ENCODE measurements at places on chromosomes 13 and 19. TPM values are rescaled to one million over a fixed set of nuclear protein-coding genes. Genes with fewer than 3 reads are reported as not detected.

The KLF12 gene
- 6.2 TPM for total RNA-seq

The PRODH2 gene
- not detected for total RNA-seq

The ZNF492 gene
- total RNA-seq, result 0.19 TPM

The PRSS57 gene
- not detected for total RNA-seq

The ZNF146 gene
- total RNA-seq, result 68.7 TPM

The CEACAM3 gene
- total RNA-seq, result not detected

The IQCN gene
- 0.92 TPM for total RNA-seq

The KLF1 gene
- total RNA-seq, result not detected

The ZC3H13 gene
- total RNA-seq, result 17.1 TPM

The CYP4F11 gene
- total RNA-seq, result not detected

The PSG11 gene
- not detected for total RNA-seq

The AXL gene
- 89.8 TPM for total RNA-seq

The ARL11 gene
- total RNA-seq, result 0.29 TPM

The SLITRK5 gene
- 0.06 TPM for total RNA-seq

- no peak for DNase-seq
Observed at GRCh38 chr19:35049456-35049855, 7.9 kb downstream of the HPN start.

GRCh38 chr13:61383111-61383510 is 32.5 kb downstream of the PCDH20 start:
- no peak for DNase-seq

DNA sequence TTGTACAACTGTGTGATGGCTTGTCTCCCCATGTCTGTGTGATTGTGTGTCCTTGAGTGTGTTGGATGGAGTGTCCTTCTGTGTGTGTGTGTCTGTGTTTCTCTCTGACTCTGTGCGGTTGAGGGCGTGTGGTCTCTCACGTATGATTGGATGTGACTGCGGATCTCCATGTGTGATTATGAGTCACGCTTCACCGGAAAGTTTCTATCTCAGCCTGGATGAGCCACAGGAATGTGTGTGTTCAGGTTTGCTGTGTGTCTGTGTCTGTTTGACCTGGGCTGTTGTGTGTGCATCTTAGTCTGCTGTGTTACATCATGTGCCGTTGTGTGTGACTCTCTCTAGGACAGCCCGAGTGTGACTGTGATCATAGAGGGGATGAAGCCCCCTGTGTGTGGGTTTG is 15.5 kb upstream of the ZNF835 start:
- DNase-seq, result no peak

DNA sequence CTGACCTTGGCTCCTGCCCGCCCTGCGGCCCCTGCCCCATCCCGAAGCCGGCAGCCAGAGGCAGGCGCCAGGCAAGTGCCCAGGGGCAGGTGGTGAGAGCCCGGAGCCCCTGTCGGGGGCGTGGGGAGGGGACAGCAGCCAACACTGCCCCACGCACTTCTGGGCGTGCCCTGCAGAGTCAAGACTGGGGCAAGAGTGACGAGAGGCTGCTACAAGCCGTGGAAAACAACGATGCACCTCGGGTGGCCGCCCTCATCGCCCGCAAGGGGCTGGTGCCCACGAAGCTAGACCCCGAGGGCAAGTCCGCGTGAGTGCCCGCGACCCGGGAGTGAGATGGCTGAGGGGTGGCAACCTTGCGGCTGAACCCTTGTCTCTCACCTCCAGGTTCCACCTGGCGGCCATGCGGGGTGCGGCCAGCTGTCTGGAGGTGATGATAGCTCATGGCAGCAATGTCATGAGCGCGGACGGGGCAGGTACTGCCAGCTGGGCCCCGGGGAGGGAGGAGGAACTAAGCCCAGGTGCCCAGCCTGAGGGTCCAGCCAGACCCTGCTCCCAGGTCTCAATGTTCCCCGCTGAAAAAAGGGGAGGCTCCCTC is 17.3 kb downstream of the ANKRD24 start:
- no peak for DNase-seq

- DNase-seq, result no peak
Observed at GRCh38 chr13:22469452-22469851, 711.3 kb upstream of the SGCG start.

DNA sequence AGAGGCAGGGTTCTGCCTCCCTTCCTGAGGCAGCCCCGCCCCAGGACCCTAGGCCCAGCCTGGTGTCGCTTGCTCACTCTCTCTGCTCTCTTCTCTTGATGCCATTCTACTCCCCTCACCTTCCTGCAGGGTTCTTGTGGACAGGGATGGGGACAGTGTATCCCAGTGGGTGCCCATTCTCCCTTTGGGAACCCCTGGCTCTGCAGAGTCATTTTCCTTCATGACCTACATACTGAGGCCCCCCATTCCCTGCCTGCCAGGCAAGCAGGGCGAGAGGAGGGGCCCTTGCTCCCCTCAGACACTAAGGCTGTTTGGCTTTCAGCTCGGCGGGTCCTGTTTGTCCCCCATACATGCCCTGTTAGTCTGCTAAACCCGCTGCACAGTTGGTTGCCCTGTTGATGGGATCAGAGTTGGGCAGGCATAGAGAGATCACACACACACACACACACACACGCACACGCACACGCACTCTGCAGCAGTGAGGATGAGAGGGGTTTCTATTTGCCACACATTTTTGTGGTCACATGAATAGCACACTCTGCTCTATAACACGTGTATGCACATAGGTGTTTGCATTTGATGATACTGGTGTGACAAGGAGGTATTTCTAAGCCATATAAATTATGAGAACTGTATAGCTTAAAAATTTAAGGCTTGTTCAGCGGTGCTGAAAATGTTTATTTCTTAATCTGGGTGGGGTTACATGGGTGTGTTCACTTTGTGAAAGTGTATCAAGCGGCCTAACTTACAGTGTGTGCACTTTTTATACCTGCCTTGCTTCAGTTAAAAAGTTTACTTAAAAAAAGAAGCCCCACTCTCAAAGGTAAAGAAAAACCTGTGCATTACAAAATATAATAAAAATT is 20.3 kb downstream of the NFIX start:
- DNase-seq, result no peak

DNA sequence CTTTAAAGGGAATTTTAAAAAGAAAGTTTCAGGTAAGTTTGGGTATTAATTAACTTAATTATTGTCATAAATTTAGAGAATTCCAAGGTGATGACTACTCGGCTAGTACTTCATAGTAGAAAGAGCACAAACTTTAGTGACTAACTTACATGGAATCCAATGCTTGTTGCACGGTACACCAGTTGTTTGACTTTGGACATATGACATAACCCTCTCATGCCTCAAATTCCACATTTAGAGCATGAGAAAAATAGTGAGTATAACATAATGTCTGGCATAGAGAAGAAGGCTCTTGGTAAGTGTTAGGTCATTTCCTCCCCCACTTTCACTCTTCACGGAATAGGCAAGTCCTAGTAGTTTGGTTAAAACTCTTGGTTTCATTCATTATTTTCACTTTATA is 1249.4 kb upstream of the SLC10A2 start:
- DNase-seq, result peak; percentile 44

DNA sequence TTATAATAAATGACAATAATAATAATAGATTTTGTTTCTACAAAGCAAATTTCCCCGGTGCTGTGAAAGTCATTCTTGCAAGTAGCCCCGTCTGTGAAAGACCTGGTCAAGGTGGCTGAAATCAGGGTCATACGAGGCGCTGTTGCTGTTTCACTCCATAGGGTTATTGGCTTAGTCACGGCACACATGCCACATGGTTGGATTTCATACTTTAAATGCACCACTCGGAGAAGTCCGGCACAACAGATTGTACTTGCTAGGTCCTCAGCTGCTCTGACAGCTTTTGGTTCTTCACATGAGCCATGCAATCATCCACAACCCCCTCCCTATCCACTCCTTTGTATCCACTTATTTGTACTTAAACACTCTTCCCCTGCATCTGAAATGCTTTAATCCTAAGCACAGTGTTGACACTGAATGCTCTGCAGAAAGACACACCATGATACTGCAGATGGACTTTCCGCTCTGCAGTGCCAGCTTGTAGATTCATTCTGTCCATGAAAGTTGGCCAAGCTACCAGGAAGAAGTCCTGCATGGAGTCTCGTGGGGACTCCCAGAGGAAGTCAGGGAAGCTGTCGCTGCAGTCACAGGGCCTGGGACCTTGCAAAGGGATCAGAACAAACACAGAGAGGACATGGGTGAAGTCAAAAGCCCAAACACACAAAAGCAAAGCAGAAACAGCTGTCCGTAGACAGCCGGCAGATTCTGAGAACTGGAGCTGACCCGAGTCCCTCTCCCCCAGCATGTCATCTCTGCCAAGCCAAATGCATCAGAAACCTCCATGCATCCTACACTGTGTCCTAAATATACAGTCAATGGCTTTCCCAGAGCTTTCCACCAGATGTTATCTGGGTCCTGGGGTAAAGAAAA is 124.6 kb downstream of the COL4A2 start:
- no peak for DNase-seq

- DNase-seq, result no peak
Observed at GRCh38 chr13:61795580-61795979, 379.9 kb upstream of the PCDH20 start.

- DNase-seq, result peak; percentile 25
Observed at GRCh38 chr13:71712988-71713653, 153.9 kb downstream of the DACH1 start.

GRCh38 chr13:30895773-30896172 is 10.3 kb upstream of the MEDAG start:
- no peak for DNase-seq

GRCh38 chr19:33813391-33814101 is 16.9 kb downstream of the KCTD15 start:
- no peak for DNase-seq

DNA sequence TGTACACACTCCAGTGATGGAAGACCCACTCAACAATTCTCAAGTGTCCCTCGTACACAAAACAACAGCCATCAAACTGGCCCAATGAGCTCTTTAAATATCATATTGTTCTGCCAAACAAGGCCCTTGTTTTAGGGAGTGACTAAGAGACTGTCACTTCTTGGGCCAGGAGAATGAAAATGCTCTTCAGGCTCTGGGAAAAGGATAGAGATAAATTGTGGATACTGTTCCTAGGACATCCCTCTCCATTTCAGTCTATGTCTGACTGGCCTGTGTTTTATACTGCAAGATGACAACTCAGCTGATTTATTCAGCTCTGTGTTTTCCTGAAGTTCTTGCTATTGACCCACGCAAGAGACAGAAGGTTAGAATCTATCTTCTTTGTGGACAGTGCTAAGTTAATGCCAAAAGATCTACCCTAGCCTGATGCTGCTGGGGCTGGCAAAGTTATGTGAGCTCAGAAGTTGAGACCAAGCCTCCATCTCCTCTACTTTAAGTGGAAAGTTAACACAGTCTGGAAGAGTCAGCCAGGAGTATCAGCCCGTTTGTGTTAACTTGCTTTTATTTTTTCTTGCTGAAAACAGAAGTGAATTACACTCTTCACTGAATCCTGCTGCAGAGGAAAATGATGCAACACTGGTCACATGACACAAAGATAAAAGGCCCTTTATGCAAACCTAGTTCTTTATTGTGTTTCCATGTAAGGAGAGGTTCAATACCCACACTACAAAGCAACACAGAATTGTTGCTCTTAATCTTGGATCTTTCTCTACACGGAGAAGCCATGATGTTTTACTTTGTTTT is 14.6 kb downstream of the FRY start:
- no peak for DNase-seq

- DNase-seq, result no peak
Observed at GRCh38 chr19:18939163-18939562, 1.9 kb downstream of the HOMER3 start.

DNA sequence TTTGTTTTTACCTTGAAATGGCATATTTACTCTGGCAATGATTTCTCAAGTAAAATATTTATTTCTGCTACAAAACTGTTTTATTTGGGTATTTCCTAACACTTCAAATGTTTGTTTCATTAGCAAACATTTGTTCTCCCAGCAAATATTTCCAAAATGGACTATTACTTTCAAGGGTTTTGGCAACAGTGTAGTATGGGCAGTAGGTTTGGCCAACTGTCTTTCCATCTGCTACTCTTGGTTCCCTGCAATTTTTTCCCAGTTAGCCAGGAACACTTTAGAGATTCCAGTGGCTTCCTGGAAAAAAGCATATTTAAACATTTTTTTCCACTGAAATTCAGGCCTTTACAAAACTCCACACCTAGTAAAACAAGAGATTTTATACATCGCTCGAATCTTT is 466.6 kb downstream of the SLITRK6 start:
- DNase-seq, result no peak

- no peak for DNase-seq
Observed at GRCh38 chr13:36536546-36536945, 104.3 kb downstream of the CCNA1 start.

- no peak for DNase-seq
Observed at GRCh38 chr13:60453490-60453889, 56.5 kb downstream of the TDRD3 start.

- DNase-seq, result no peak
Observed at GRCh38 chr19:41955521-41955920, 3.6 kb downstream of the RABAC1 start.
